ENCODE measurements at places on chromosomes 3 and 15. TPM values are rescaled to one million over a fixed set of nuclear protein-coding genes. Genes with fewer than 3 reads are reported as not detected.

The ERC2 gene
- 0.47 TPM for total RNA-seq

The COL6A5 gene
- total RNA-seq, result 0.12 TPM

The SEMA3F gene
- total RNA-seq, result 7.4 TPM

The C3orf20 gene
- under 0.01 TPM for total RNA-seq

The ECE2 gene
- total RNA-seq, result not detected

The NRROS gene
- 0.08 TPM for total RNA-seq
